ENCODE measurements at places on chromosomes 13 and 19.
A peak's percentile ranks its signal among the peaks of the same experiment; 100 is the strongest.

- no peak for DNase-seq
These were observed 27.7 kb upstream of the CYSLTR2 start for GRCh38 chr13:48626077-48626449.

DNA sequence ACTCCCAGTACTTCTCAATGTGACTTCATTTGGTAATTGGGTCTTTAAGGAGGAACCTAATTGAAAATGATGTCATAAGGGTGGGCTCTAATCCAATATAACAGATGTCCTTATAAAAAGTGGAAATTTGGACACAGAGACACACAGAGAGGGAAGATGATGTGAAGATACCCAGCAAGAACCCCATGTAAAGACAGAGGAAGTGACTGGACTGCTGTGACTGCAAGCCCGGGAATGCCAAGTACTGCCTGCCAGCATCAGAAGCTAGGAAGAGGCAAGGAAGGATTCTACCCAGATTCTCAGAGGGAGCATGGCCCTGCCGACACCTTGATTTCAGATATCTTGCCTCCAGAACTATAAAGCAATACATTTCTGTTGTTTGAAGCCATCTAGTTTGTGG, 239.3 kb downstream of the KCTD12 start:
- DNase-seq, result no peak

GRCh38 chr19:43316591-43317319, 36.7 kb upstream of the CD177 start:
- peak; percentile 2 for DNase-seq

- DNase-seq, result no peak
These were observed 25.9 kb downstream of the DPF1 start for GRCh38 chr19:38197937-38198704.

- DNase-seq, result no peak
These were observed 1.1 kb upstream of the MAST1 start for GRCh38 chr19:12837225-12837624.

DNA sequence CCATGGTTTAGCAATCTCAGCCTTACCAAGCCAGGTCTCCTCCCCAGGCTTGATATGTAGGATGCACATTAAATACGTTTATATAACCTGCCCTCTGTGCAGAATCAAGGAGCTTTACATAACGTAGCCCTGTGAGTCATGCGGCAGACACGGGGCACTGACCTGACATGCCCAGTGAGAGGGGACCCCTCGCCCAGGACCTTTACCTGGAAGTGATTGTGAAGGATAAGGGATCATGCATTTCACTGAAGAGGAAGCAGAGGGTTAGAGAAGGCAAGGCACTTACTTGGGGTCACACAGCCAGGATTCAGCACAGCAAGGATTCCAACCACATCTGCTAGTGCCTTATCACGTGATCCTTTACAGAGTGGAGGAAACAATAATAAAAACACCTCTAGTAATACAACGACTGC, 18.9 kb upstream of the FOSB start:
- DNase-seq, result no peak

All from NCI-H1105 treated with DMSO at 0.1 percent for 48 hours (cell line).